ENCODE measurements at places on chromosomes 13 and 19.
A peak's percentile ranks its signal among the peaks of the same experiment; 100 is the strongest.

- DNase-seq = no peak
Measured at GRCh38 chr13:73075546-73075945, 16.7 kb downstream of the KLF5 start.

GRCh38 chr13:42494157-42494556 lies 79.8 kb upstream of the TNFSF11 start:
- DNase-seq = no peak

DNA sequence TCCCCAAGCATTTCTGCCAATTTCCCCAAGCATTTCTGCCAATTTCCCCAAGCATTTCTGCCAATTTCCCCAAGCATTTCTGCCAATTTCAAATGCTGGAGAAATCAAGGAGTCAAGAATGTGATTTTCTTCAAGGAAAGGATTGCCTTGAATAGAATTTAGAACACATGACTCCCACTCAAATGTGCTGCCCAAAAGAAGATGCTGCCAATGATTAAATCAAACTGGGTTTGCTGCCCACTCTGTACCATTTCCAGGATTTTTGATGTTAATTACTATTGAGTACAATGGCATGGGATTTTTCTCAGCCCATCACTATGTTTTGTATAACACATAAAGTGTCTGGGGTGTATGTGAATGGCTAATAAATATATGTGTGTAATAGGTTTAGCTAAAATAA lies 21.9 kb upstream of the ENOX1 start:
- no peak for DNase-seq

DNA sequence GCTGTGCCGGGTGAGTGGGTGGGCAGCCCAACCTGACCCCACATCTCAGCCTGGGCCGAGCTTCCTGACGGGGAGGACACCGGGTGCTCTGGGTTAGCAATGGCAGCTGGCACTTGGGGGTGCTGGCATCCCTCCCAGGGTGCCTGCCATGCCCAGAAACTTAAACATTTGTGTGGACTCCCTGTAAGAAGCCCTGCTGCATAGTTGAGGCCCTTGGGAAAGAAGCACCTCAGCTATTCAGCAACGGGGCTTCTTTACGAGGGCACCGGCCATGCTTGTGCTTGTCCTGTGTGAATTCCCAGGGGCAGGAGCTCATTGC lies 33.8 kb upstream of the MEDAG start:
- DNase-seq = no peak

- peak; percentile 32 for DNase-seq
Measured at GRCh38 chr19:29845574-29846176, 33.9 kb downstream of the CCNE1 start.

- peak; percentile 37 for DNase-seq
Measured at GRCh38 chr19:17205237-17206140, 9.7 kb upstream of the USE1 start.

- no peak for DNase-seq
Measured at GRCh38 chr19:24000656-24001055, 86.0 kb downstream of the ZNF726 start.

DNA sequence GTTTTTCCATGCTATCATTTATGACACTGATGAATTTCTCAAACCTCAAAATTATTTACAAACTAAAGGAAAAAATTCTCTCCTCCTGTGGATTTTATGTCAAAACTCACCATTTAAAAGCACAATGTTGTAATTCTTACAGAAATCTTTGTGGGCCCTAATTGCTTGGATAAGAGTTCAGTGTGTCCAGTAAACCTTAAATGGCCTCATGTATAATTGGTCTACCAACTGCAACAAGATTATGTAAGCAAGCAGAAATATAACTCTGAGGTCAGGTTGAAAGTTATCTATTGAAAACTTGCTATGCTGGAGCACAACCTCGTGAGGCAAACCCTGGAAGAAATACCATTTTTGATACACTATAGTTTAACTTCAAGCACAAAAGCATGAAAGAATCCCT lies 22.0 kb downstream of the VWA8 start:
- no peak for DNase-seq

DNA sequence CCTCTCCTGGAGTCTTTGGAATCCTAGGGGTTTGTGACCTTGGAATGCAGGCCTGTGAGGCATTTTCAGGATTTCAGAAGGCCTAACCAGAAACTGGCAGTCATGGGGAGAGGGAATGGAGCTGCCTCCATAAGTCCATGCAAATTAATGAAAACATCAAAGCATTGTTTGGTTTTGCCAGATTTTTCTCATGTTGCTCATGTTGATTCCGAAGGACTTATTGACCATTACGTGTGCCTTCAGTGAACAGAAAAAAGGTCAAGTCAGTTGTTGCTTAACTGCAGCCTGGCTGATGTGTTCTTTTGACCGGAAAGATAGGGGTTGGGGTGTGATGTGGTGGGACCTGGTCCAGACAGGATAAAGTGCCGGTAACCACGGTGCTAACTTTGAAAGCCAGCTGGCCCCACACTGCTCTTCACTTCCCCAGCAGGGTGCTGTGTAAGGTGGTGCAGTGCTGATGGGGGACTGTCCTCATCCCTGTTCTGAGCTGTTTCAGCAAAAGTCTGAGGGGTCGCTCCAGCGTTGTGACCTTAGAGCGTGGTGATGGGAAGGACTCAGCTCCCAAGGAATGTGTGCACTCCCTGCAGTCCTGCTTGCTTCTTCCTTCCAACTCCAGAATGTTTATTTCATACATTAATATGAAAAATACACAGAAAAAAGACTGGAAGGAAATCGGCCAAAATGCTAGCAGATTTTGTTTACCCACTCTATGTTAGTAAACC lies 3.5 kb downstream of the RNF113B start:
- DNase-seq = no peak

Data from stimulated activated CD4-positive, alpha-beta T cell treated with anti-CD3 and anti-CD28 coated beads, Interleukin-12 subunit alpha, Interleukin-12 subunit beta, amount 100 ng/mL, for 48 hours (primary cell).